ENCODE measurements at places on chromosomes 7 and 10.

GRCh38 chr7:158527495-158527894 lies 60.1 kb downstream of the PTPRN2 start:
- DNase-seq = no peak

DNA sequence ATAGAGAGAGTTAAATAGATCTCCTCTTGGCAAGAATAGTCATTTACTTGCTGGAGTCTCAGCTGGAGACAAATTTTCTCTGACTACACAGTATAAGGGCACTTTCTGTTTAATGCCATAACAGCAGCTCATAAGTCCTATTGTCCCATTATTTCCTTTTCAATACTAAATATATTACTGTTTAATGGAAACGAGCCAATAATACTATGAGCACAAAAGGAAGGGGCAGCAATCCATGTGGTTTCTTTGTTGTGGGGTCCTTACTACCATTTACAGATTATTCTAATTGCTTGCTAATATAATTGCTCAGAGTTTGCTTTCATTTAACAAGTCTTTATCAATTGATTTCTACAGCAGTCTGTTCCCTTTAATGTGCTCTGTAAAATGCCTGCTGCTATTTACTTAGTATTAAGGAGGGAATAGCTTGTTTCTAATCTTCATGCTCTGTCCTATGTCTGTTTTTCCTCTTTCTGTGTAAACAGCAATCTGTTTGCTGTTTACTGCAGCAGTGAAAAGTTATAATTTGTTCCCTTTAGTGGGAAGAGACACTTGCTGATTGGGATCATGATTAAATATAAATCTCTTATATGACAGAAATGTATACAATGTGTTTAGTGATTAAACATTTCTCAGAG lies 296.2 kb upstream of the SMIM30 start:
- no peak for DNase-seq

DNA sequence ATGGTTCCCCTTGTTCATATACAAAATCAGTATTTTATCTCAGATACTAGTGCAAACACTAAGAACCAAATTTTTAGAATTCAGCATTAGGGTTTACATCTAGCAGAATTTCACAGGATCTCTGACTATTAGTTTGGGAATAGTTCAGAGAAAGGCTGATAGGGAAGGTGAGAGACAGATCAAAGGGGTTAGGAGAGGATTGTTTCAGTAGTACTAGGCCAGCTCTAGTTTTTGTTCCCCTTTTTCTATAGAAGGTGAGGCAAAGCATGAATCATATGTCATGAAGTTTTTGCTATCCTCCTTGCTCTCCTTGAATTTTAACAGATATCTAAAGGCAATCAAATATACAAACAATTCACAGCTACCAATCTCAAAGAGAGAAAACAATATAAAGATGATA lies 26.1 kb upstream of the CTNNA3 start:
- no peak for DNase-seq

DNA sequence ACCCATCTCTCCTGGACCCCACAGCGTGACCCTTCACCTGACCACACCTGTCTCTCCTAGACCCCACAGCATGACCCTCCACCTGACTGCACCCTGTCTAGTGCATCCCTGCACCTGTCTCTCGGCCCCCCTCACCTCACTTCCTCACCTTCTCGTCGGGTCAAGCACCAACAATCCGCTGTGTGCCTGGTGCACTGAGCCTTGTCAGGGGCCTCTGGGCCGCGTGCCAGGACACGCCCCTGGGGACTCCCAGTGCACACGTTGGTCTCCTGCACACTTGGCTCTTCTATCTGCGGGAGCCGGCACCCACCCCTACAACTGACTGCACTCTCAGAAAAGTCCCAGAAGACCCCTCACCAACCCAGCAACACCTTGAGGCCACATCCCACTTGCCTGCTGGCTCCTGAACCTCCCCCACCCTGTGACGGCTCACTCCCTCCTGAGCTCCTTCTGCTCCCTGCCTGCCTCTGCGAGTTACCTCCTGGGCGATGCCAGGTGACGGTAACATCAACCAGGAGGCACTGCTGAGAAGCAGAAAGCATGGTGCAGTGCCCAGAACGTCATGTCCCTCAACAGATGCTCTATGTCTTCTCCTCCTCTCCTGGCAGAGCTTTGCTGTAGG lies 147.6 kb downstream of the DIP2C start:
- DNase-seq = no peak

DNA sequence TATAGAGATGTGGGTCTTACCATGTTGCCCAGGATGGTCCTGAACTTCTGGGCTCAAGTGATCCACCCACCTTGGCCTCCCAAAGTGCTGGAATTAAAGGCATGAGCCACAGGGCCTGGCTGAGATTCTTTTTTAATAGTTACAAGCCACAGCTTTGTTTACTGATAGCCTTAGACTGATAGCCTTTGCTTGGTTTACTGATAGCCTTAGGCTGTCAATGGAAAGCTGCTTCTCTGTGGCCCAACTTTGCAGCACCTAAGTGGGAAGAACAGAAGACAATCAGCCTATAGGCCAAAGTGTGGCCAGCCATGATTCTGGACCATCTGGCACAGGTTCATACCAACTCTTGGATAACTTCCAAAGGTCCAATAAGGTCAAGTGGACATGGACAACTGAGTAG lies 24.1 kb upstream of the CDCA7L start:
- no peak for DNase-seq

DNA sequence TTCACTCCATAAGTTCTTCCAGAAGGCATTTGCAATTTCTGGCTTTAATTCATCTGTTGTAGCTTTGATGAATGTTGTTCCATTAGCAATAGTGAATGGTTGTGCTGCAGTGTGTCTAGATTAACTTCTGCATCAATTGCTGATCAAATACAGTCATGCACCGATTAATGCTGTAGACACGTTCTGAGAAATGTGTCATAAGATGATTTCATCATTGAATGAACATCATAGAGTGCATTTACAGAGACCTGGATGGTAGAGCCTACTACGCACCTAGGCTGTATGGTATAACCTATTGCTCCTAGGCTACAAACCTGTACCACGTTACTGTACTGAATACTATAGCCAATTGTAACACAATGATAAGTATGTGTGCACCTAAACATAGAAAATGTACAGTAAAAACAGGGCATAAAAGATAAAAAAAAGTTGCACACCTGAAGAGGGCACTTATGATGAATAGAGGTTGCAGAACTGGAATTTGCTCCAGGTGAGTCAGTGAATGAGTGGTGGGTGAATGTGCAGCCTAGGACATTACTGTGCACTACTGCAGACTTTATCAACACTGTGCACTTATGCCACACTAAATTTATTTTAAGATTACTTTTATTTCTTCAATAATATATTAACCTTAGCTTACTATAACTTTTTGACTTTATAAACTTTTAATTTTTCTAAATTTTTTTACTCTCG lies 170.7 kb downstream of the HERPUD2 start:
- no peak for DNase-seq

DNA sequence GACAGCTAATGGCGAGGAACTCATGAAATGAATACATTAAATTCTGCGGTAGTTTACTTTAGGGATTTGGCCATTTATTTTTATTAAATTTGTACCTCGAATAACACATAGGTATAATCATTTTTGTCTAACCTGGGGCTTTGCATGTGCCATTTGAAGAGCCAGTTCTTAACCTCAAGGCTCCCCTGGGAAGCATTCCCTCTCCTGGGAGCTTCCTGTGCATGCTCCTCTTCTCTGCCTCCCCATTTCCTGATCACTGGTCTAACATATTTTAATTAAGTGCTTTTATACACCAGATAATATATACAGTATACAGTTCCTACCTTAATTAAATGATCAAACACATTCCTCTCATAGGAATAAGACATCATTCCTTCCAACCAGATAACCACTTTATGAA lies 183.9 kb upstream of the FZD1 start:
- no peak for DNase-seq

GRCh38 chr10:63919575-63920279 lies 398.5 kb downstream of the REEP3 start:
- no peak for DNase-seq
